ENCODE measurements at places on chromosomes 7 and 10. TPM values are rescaled to one million over a fixed set of nuclear protein-coding genes. Genes with fewer than 3 reads are reported as not detected.

GIMAP6 gene
- total RNA-seq, result 67.1 TPM

KCP gene
- under 0.01 TPM for total RNA-seq

- DNase-seq, result peak; percentile 53
These were observed at the start of gene ADARB2 for GRCh38 chr10:1737222-1738061. TSS of gene ADARB2 (minus strand) at chr10:1737525.

DNA sequence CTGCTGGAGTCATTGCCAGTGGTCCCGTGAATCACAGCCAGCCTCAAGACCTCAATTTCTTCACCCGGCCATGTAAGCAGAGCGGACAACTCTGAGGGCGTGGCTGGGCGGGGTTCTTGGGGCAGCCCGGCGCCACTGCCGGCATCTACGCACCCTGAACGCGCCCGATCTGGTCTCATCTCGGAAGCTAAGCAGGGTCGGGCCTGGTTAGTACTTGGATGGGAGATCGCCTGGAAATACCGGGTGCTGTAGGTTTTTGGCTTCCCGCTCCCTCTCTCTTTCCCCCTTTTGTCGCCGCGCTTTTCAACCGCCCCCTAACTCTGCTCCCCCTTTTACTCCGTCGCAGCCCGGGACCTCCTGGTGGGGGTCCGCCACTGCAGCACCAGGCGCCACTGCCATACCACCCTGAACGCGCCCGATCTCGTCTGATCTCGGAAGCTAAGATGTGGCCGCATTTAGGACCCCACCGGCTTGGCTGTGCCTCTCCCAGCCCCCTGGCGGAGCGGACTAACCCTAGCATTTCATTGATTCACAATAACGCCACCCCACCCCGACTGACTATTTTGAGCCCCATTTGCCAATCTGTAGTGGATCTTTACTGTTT, 25.3 kb downstream of the GARIN1A start:
- peak; percentile 71 for DNase-seq

GRCh38 chr7:129607471-129608120, 3.9 kb upstream of the NRF1 start:
- DNase-seq, result peak; percentile 50

GRCh38 chr7:37225285-37225969, 223.2 kb downstream of the ELMO1 start:
- DNase-seq, result no peak

DNA sequence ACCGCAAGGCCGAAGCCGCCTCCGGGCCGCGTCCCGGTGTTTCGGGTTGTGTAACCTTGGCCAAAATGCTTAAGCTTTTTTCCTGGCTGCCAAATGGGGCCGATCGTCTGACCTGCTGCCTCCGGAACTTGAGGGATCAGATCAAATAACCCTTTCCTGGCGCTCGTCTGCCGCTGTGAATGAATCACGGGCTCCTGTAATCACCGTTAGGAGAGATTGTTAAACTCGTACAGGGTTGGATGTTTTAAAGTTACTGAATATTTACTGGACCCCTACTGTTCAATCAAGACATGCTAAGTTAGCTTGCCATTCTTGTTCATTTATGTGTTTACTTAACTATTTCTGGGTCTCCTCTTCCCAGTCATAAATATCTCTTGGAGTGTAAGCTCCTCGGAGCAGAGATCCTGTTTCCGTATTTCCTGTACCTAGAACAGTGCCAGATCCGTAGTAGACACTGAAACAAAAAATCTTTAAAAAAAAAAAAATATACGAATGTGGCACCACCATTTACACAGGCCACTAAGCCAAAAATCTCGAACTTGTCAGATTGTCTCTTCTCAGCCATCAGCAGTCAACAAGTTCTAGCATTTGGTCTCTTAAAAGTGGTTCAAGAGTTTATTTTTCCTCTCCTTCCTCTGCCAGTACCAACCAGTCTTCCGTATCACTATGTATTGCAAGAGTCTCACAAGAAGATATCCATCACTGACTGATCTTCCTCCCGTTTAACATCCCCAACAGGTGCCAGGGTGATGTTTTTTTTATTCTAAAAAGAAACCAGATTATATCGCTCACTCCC, 650 bp upstream of the TM9SF3 start:
- no peak for DNase-seq

Data from hematopoietic multipotent progenitor cell (in vitro differentiated cells).